NCI-H446 treated with DMSO at 0.1 percent for 48 hours (cell line): ENCODE measurements at places on chromosomes 1 and 21.

DNA sequence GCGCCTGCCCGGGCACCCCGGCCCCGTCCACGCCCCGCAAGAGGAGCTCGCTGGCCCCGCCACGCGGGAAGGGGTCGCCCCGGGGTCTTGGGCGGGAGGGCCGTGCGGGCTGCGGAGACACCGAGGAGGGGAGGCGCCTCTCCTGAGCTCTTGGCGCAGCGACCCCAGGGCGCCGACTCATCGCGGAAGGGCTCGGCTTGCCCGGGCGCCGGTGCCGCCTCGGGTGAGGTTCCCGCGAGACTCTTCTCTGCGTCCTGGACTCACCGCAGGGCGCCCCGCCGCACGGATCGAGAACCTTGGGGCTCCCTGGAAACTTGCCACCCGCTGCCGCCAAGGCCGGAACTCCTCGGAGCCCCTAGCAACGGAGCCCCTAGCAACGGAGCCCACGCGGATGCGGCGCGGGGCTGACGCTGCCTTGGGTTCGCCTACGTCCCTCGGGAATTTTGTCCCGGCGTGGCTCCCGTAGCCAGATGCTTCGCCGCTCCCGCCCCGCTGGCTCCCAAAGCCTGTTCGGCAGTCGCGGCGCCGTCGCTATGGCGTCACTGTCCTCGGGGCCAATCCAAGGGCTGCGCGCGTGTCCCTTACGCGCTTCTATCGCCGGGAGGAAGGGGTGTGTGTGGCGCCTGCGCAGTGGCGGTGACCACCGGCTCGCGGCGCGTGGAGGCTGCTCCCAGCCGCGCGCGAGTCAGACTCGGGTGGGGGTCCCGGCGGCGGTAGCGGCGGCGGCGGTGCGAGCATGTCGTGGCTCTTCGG is at the start of gene ATAD3A:
Gene ATAD3A (plus strand): TSS at position 630 of the 753 bp plus-strand sequence. CDS start 107 bp downstream, at position 737.
- DNase-seq, result peak; percentile 95

GRCh38 chr1:89832496-89833127 is 11.8 kb downstream of the LRRC8D start:
- no peak for DNase-seq

- DNase-seq, result no peak
These were observed 164.2 kb downstream of the FMN2 start for GRCh38 chr1:240255922-240256321.

GRCh38 chr1:220281159-220281574 is 8.9 kb upstream of the RAB3GAP2 start:
- DNase-seq, result no peak

DNA sequence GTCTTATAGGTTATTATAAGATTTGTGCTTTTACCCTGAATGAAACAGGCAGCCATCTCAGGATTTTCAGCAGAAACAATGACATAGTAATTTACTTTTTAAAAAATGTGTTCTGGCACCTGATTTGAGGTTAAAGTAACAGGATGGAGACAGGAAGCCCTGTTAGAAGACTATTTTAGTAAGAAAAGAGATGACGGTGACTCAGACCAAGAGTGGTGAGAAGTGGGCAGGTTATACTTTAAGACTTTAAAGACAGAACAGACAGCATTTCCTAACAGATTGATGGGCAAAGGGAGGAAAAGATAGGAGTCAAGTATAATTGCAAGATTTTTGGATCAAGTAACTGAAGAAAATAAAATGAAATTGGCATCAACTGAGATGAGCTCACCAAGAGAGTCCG is 436.8 kb upstream of the NR5A2 start:
- no peak for DNase-seq

DNA sequence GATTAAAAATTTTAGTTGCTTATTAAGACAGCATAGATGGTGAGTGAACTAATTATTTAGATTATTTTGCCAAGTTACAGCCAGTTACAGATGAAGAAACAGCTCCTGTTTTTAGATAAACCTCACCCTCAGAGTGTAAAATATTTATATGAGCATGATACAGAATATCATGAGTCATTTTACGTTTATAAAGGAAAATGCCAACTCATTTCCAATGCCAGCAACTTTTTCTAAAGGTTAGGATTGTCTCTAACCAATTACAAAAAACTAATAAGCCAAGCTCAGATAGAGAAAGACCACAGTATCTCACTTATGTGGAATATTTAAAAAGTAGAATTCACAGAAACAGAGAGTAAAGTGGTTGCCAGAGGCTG is 590.1 kb downstream of the LTN1 start:
- DNase-seq, result no peak

DNA sequence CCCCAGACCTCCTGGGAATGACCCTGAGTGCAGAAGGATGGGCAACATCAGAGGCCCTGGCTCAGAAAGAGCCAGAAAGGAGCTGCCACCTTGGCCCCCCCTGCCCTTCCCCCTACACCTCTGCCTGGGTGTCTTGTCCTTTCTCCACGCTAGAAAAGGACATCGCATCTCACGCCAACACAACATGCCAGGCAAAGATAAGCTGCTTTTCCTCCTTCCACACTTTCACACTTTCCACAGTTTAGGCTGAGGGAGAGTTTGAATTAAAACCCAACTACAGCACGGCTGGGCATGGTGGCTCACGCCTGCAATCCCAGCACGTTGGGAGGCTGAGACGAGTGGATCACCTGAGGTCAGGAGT is 109.5 kb downstream of the SPSB1 start:
- no peak for DNase-seq

GRCh38 chr1:18723701-18724411 is 93.2 kb downstream of the PAX7 start:
- no peak for DNase-seq
